ENCODE measurements at places on chromosomes 11 and 22.

- no peak for DNase-seq
Observed at GRCh38 chr11:82756765-82757639, 23.3 kb upstream of the FAM181B start.

DNA sequence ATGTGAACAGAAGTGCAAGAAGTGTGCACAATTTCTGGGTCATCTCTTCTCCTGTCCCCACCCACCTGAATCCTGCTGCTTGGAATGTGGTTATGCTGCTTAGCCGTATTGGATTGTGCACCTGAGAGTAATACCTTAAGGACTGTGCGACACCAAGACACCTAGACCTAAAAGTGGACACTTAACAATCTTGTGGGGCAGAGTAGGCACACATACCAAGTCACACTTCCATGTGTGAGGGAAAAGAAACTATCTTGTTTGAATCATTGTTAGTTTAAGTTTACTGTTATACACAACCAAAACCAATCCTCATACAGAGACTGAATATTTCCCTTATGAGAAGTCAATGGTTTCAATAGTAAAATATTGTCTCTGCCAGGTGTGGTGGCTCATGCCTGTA is 93.7 kb downstream of the CCDC83 start:
- DNase-seq: no peak

DNA sequence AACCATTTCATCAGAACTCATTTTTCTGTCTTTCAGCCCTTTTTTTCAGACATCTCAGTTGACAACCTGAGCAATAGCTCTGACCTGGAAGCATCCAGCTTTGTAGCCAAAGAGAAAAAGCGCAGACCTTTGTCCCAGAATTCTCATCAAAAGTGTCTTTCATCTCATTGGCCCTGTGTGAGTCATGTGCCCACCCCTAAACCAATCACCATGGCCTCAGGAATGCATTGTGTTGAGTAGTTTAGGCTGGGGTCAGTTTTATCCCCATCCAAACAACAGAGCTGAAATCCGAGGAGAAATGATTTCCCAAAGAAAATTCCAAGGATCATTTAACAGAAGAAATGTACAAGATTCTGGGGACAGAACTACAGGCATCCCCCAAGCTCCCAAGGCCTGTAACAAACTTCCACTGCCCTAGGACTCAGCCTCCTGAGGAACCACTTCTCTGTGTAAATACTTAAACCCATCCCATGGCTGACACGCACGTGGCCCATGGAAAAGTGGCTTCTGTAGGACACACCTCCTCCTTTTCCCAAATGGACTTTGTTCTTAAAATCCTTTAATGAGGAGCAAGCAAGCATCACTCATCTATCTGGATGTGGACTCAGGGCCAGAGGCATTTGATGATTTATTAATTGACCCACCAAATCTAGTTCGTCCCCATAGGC is 429.0 kb downstream of the SOX6 start:
- no peak for DNase-seq

- no peak for DNase-seq
Observed at GRCh38 chr11:125674210-125674609, 6.4 kb downstream of the ACRV1 start.

GRCh38 chr11:3119141-3119821 is 45.8 kb downstream of the OSBPL5 start:
- no peak for DNase-seq

DNA sequence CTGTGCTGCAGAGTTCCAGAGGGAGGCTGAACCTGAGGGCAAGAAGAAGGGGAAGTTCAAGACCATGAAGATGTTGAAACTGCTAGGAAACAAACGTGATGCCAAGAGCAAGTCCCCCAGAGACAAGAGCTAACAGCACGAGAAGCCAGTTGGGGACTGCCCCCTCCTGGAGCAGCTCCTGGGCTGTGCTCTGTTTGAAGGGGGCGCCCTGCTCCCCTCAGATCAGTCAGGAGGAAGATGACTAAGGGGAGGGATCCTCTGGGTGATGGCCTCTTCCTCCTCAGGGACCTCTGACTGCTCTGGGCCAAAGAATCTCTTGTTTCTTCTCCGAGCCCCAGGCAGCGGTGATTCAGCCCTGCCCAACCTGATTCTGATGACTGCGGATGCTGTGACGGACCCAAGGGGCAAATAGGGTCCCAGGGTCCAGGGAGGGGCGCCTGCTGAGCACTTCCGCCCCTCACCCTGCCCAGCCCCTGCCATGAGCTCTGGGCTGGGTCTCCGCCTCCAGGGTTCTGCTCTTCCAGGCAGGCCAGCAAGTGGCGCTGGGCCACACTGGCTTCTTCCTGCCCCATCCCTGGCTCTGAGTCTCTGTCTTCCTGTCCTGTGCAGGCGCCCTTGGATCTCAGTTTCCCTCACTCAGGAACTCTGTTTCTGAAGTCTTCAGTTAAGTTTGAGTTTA is 12.6 kb downstream of the C22orf23 start:
- DNase-seq: no peak

- peak; percentile 45 for DNase-seq
Observed at GRCh38 chr22:42919199-42919598, 62.1 kb upstream of the ARFGAP3 start.

DNA sequence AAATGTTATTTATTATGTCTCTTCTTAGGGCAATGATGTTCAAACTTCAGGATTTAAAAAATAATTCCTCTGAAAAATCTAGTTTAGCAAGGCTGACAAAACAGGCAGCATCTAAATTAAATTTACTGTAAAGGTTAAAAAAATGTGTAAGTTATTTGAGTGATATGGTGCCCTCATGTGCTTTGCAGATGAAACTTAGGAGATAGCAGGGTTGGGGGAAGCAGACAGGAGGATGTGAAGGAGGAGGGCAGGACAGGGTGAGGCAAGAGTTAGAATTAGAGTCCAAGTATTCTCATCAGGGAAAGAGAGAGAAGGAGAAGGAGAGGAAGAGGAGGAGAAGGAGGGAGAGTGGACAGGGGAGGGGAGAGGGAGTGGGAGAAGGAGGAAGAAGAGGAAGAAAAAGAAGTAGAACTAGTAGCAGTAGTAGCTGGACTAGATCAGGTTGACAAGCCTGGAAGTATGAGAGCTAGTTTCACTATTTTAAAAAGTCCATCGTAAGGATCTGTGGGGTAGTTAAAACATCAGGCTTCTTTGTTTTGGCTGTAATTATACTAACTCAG is 141.2 kb upstream of the SESN3 start:
- no peak for DNase-seq

DNA sequence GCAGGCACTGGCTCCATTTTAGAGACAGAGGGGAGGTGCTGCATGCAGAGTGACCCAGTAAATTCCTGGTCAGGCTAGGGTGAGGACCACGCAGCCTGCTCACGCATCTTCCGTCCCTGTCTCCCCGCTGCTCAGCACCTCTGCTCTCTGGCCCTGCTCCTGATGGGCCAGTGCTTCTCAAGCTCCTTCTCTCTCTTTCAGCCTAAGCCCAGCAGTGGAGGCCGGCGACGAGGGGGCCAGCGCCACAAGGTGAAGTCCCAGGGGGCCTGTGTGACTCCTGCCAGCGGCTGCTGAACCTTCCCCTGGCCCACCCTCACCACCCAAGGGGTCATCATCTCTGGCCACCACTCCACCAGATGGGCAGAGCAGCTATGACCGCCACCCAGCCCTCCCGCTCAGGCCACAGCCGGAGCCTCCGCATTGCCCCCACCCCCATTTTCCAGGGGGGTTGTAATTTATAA is 24.7 kb downstream of the GTPBP1 start:
- DNase-seq: no peak

DNA sequence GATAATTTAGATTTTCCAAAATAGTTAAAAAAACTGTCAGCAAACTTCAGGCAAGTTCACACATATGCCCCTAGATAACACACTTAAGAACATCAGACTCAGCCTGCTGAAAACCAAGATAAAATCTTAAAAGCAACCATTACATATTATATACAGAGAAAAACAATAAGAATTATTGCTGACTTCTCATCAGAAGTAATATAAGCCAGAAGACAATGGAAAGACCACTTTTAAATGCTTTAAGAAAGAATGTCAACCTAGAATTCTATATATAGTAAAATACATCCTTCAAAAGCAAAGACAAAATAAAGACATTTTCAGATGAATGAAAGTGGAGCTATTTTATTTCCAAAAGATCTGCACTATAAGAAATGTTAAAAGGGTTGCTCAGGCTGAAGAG is 37.8 kb upstream of the SC5D start:
- no peak for DNase-seq

- no peak for DNase-seq
Observed at GRCh38 chr11:123091506-123091905, 29.6 kb upstream of the HSPA8 start.

Data from stimulated activated CD4-positive, alpha-beta T cell treated with anti-CD3 and anti-CD28 coated beads, Interleukin-4, amount 100 ng/mL, for 24 hours (primary cell).